Activated gamma-delta T cell treated with anti-CD3 and anti-CD28 coated beads, Interleukin-2, amount 50 U/mL, for 16 hours (primary cell): ENCODE measurements at places on chromosomes 3 and 15.

GRCh38 chr15:63354821-63355650, 26.6 kb downstream of the CA12 start:
- no peak for DNase-seq

DNA sequence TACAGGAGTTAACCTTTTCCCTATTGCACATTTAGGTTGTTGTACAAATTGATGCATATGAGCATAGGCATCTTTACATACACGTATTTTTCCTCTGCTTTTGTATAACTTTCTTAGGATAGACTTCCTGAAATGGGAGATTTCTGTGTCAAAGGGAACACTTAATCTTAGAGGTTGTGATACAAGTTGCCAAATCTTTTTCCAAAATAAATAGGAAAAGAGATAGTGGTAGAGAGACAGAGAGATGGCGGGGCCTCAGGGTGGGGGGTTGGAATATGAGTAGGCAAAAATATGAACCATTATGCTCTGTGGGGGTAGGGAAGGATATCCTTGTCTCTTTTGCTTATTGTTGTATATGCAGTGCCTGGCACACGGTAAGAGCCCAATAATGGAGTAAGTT, 70.7 kb upstream of the UBE2E1 start:
- DNase-seq, result no peak

- no peak for DNase-seq
These were observed 153.7 kb upstream of the PLAAT1 start for GRCh38 chr3:193087336-193087735.

DNA sequence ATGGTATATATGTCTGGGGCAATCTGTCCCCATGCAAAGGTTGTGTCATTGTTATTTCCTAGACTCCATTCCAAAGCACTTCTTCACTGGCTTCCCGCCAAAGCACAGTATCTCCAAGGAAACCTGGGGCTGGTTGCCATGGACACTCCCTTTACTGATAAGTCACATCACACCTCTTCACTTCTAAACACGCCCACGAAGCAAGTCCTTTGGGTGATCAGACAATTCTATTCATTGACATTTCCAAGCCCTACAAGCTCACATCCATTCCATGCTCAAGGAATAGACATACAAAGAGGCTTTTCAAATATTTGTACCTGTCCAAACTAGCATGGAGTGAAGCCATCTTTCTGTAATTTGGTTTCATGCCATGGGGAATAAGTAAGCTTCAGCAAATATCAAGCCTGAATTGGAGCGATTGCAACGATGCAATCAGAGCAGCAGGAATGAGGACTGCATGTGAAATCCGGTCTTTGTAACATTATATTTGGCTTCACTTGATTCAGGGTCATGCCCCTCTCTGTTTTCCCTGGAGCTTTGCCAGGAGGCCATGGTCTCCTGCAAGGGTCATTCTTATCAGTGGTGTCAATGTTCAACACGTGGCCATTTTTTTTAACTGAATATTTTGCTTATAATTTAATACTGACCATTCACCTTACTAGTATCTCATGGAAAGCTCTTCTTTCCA, 201.6 kb upstream of the TMC3 start:
- no peak for DNase-seq

DNA sequence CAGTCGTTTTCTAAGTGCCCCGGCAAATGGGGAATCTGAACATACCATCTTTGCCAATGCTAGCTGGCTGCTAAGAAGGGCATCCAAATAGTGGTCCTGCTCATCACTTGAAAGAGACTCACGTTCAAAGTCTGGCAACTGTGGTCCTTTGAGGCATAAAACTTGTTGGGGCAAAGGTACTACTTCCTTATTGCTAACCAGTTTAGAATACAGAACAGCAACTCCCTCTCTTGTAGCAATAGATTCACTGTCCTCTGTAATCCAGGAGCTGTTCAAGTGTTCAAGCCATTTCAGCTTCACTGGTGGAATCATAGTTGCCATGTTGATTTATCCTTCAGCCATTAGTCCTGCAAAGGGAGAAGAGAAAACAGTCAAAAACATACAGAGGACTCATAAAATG, 58.4 kb downstream of the HERC1 start:
- DNase-seq, result no peak

GRCh38 chr3:188528396-188528795, 374.4 kb downstream of the LPP start:
- no peak for DNase-seq

DNA sequence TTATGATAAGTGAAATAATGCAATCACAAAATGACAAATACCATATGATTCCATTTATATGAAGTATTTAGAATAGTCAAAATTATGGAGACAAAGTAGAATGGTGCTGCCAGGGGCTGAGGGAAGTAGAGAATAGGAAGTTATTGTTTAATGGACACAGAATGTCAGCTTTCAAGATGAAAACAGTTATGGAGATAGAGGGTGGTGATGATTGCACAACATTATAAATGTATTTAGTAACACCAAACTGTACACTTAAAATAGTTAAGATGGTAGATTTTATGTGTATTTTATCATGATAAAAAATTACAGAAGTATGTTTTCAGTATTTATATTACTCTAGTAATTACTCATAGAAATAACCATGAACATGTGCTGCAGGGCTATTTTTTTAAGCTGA, 100.8 kb upstream of the AZI2 start:
- DNase-seq, result no peak

- no peak for DNase-seq
These were observed 627.0 kb upstream of the TBL1XR1 start for GRCh38 chr3:177824190-177824786.

GRCh38 chr15:99976811-99977271, 243.6 kb upstream of the LYSMD4 start:
- DNase-seq, result no peak

DNA sequence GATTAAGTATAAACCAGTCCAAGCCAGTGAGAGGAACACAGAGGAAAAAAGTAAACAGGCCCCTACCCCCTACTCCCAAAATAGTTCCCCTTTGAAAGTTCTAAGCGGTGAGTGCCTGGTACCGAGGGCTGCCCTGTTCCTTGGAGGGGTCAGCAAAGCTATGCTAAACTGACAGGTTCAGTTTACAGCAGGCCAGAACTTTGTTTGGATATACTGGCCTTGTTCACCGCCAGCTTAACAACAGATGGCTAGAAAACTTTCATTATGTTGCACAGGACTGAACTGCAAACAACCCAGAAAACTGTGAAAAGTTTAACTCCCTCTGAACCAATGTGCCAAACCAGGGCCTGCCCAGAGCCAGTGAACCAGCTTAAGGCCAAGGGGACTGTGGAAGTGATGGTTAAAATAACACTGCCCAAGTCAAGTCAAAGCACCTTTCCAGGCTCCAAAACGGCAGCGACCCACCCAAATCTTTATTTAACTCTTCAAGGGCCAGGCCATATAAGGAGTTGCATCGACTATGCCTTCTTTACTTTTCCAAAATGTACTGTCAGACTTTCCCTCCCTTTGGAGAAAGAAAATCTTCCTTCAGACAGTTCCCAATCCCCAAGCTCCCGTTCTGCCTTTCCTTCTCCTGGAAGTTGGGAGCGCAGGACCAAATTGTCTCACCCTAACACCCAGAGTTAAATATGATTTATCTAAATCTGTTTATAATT, 448.0 kb downstream of the FOXP1 start:
- DNase-seq, result no peak

DNA sequence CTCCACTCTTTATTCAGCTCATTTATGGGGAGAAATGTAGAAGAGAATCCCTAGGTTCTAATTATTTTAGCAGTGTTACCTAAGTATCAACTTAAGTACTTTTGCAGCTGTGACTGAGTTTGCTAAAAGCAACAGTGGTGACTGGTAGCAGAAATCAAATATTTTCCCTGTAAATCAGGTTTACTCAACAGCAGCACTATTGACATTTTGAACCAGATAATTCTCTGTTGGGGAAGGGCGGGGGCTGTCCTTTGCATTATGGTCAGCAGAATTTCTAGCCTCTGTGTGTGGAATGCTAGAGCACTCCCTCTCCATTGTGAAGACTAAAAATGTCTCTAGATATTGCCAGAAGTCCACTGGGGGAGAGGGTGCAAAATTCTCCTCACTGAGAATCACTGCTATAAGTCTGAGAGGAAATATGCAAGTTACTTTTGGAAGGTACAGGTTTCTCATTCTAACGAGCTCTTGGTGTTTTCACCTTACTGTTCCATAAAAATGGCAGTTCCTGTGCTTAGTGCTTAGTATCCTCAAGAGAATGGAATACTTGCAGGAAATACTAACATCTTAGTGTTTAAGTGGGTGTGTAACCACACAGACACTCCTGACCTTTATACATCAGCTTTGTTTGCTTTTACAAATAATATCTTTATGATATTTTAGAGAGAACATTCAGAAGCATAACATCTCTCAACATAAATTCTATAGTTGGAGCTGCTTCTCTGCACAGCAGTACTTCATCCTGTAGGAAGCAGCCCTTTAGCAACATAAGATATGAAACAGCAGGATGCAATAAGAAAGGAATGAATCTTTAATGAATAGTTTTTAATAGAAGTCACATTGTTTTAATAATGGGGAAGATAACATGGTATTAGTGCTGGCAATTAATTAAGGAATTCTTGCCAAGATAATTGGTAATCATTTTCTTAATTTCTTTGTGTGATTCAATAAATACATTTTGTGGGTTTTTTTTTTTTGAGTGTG, 246.5 kb upstream of the GOLIM4 start:
- no peak for DNase-seq

DNA sequence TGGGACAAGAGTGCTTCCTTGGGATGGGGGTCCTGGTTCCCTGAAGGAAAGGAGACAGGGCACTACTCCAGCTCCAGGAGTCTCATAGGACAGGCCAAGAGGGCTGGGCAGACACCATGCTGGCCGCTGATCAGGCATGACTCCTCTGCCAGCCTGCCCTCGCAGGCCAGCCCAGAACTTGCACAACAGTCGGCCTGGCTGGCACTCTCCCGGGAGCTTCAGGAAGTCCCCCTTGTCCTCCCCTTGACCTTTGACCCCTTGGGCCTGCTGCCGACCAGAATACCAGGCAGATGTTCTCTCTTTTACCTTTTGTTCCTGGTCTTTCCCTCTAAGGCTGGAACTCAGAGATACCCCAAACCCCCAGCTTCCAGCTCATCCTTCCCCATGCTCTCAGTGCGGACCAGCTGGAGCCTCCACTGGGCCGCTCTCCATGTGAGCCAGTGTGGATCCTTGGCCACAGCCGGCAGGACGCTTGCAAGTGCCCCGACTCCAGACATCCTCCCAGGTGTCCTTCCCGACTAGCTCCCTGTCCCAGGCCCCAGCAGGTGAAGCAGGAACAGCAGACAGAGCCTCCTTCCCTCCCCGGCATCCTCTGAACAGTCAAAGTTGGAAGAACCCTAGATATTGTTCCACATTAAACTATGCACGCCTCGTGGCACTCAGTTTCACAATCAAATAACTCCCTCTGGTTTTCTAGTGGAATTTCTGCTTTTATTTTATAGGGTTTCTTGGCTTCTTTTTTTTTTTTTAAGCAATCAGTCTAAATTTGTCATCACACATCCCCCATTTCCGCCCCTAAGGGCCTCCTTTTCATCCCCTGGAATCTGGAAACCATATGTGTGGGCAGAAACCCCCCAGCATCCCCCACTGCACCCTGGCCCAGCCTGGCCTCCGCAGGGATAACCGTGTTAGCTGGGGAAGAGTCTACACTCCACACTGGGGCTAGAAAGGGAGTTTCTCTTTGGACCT, 15.7 kb downstream of the VPS18 start:
- DNase-seq, result no peak

DNA sequence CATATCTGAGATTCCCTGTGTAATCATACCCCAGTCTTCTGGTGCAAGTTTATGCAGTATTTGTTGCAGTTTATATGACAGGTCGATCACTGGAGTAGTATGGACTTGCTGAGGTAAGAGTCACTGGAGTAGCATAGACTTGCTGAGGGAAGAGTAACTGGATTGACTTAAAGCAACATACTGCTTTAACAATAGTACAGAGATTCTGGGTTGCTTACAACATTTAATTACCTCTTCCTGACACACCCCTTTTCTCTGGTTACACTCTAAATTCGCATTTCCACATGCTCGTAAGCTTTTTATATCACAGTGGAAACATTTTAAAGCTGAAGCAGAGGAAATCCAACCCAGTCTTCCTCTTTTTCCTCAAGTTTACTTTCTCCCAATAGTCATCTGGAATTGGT, 11.8 kb downstream of the AAGAB start:
- DNase-seq, result no peak

GRCh38 chr3:196590279-196590678, 21.8 kb downstream of the FBXO45 start:
- DNase-seq, result no peak

- no peak for DNase-seq
These were observed 789.8 kb downstream of the NAALADL2 start for GRCh38 chr3:175648899-175649298.

- DNase-seq, result no peak
These were observed 401 bp downstream of the SEC11A start for GRCh38 chr15:84715441-84716035.

GRCh38 chr3:135513106-135514059, 452.1 kb upstream of the PPP2R3A start:
- no peak for DNase-seq

DNA sequence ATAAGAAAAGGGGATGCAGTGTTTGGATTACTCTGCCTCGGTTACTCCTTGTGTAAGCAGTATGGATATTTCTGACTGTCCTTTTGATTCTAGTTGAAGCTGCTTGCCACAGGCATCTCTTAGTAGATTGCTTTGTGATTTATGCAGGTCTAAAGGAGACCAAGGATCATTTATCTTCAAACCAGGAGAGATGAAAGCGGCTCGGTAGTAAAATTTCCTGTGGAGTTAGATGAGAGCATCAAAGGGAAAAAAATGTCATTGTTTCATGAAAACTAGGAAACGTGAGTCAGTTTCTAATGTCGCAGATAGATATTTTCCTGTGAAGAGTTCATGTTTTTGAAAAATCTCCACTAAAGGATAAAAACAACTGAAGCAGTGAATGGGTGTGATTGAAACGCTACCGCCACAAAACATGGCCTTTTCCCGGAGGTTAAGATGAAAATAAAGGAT, 254.0 kb upstream of the TBL1XR1 start:
- DNase-seq, result no peak

DNA sequence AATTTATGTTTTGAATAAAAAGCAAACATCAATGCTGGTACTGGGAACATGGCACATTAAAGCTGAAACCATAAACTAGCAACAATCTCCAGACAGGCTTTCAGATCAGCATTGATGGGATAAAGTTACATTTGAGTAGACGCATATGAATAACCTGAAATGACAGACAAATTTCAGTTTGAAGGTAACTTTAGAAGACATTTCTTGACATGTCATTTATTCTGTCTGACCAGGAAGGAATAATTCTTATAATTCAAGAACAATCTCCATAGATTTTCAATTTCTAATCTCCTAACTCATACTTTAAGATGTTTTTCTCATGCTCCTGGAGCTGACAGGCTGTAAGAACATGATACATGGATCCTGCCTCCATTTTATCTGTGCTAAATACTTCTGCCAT, 69.8 kb downstream of the PLCH1 start:
- DNase-seq, result no peak

DNA sequence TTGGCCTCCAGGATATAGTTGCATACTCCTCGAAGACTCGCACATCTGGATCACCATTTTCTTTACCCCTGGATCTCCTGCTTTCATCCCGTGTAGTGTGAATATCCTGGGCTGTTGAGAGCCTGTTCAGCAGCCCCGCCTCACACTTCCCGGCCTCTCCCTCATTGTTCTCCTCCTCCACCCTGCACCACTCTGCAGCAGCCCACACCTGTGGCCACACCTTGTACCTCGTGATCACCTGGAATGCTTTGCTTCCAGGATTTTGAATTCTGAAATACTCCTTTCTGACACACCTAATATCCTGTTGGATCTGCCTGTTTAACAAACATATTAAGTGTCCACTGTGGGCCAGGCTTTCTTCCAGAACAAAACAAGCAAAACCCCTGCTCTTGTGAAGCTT, 14.4 kb downstream of the ABHD17C start:
- DNase-seq, result no peak
